Activated T-helper 1 cell treated with anti-CD3 and anti-CD28 coated beads, Interleukin-12 subunit alpha, Interleukin-12 subunit beta, Interleukin-2, Interleukin-4 antibody, amounts not matched to agents 30 ng/mL and 10 ng/mL and 1 ng/mL, durations not matched to agents 14 hours and 24 hours and 36 hours (primary cell): ENCODE measurements at places on chromosomes 6 and 20. TPM values are rescaled to one million over a fixed set of nuclear protein-coding genes. Genes with fewer than 3 reads are reported as not detected.

Gene EDN3
- total RNA-seq = not detected in 2 replicates

Gene VNN1
- total RNA-seq = not detected in 2 replicates

Gene NR2E1
- not detected in 2 replicates for total RNA-seq

Gene BCAS4
- total RNA-seq = 7.8 and 9.3 TPM in 2 replicates

Gene CFB
- 0.21 TPM in 1 of 2 replicates, not detected in the other for total RNA-seq

Gene C2
- 0.88 and 1.6 TPM in 2 replicates for total RNA-seq

DNA sequence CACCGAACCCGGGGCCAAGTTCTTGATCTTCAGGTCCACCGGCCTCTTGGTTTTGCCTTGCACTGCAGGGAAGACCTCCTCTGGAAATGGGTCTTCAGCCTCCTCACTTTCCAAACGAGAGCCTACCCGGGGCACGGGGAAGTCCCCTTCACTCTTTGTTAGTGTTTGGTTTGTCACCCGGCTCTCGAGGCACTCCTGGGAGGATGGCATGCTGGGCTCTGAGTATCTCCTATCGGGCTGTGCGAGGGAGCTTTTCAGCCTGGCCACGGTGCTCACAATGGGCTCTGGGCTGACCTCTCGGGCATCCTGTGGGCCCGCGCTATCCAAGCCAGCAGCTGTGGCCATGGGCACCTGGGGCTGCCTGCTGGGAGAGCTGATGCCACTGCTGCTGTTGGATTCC is 8.1 kb downstream of the TAGAP start:
- H3K36me3 ChIP-seq = peaks cover 61% of the 10 kb centered on the region
- no peaks in the 10 kb centered on the region for H3K27me3 ChIP-seq
- peaks cover 39% of the 10 kb centered on the region for H3K4me1 ChIP-seq
- DNase-seq = no peak
- H3K27ac ChIP-seq = peak overlapping the region; percentile 44

- no peak overlapping the region for H3K27ac ChIP-seq
- no peaks in the 10 kb centered on the region for H3K36me3 ChIP-seq
- peaks cover 9% of the 10 kb centered on the region for H3K4me1 ChIP-seq
- H3K4me3 ChIP-seq = no peak overlapping the region
- DNase-seq = no peak
These were observed 13.0 kb upstream of the ITCH start for GRCh38 chr20:34350095-34350494.

- no peaks in the 10 kb centered on the region for H3K4me1 ChIP-seq
- DNase-seq = no peak
- no peaks in the 10 kb centered on the region for H3K27me3 ChIP-seq
- no peaks in the 10 kb centered on the region for H3K36me3 ChIP-seq
These were observed 111.1 kb downstream of the FOXC1 start for GRCh38 chr6:1720620-1721322.

- no peak overlapping the region for H3K4me3 ChIP-seq
- H3K27me3 ChIP-seq = no peaks in the 10 kb centered on the region
- no peak for DNase-seq
- no peaks in the 10 kb centered on the region for H3K4me1 ChIP-seq
- no peak overlapping the region for H3K27ac ChIP-seq
- H3K36me3 ChIP-seq = no peaks in the 10 kb centered on the region
These were observed 280.6 kb downstream of the LAMA2 start for GRCh38 chr6:129163551-129163950.

- H3K27me3 ChIP-seq = no peaks in the 10 kb centered on the region
- peak overlapping the region; percentile 80 for H3K4me3 ChIP-seq
- peak overlapping the region; percentile 92 for H3K27ac ChIP-seq
These were observed 232.0 kb upstream of the TAB2 start for GRCh38 chr6:149085557-149085938.

DNA sequence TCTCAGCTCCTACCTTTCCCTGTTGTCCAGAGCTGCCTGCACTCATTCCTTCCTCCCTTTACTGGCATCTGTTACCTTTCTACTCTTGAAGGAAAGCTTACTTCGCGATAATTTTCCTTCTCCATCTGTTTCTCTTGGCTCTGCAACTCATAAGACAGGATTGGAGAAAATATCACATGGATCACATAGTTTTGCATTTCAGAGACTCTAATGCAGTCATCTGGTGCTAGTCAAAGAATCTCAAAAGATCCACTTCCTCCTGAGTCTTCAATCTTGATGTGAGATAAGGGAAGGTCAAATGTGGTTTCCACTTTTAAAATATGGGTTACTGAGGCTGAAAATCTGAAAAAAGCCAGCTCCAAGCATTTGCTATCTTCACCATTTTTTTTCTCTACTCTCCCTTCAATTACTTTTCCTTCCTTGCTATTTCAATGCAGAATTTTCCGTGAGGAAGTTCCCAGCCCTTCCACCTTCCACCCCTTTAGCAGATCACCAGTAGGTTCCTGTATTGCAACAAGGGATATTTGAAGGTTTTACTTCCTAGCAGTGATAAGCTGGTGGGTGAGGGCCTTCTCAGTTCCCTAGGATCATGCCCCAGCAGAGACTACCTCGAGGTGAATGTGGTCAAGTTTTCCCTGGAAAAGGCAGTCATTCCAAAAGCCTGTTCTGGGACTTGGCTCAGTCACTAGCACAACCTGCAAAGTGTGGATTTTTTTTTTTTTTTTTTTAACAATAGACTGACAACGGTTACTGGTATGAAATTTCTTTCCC is 62.8 kb upstream of the LRRC1 start:
- no peak for DNase-seq
- H3K27me3 ChIP-seq = peaks cover 4% of the 10 kb centered on the region
- peaks cover 50% of the 10 kb centered on the region for H3K4me1 ChIP-seq
- no peaks in the 10 kb centered on the region for H3K36me3 ChIP-seq

DNA sequence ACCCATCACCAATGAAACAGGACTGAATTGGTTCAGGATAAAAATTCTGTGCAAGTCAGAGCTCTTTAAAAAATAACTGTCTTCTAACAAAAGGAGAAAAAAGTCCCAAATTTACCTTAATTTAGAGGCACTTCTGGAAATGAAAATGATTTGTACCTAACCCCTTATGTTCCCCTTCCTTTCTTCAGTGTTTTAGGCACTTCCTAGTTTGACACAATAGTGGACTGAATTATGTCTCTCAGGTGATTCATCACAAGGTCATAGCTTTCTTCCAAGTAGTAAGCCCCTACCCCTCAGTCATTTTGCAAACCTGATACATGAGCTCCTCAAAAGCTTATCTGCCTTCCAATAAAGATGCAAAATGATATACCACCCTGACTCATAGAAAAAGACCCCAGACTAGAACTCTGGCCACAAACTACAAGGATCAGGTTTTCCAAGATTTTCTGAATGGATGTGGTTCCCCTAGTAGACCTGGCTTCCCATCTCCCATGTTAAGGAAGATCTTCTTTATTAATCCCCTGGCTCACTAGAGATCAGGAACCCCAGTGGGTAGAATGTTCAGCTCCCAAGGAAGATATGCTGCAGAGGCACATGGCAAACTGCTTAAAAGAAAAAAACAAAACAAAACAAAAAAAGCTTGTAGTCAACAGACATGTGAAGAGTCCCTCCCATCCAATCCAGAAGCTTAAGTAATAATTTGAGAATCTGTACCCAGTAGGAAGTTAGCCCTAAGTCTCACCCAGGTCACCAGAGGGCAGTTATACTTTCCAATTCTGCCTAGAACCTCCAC is 3.6 kb downstream of the PPP1R10 start:
- H3K36me3 ChIP-seq = peaks cover 74% of the 10 kb centered on the region
- peaks cover 6% of the 10 kb centered on the region for H3K27me3 ChIP-seq
- H3K4me3 ChIP-seq = peak overlapping the region; percentile 82

DNA sequence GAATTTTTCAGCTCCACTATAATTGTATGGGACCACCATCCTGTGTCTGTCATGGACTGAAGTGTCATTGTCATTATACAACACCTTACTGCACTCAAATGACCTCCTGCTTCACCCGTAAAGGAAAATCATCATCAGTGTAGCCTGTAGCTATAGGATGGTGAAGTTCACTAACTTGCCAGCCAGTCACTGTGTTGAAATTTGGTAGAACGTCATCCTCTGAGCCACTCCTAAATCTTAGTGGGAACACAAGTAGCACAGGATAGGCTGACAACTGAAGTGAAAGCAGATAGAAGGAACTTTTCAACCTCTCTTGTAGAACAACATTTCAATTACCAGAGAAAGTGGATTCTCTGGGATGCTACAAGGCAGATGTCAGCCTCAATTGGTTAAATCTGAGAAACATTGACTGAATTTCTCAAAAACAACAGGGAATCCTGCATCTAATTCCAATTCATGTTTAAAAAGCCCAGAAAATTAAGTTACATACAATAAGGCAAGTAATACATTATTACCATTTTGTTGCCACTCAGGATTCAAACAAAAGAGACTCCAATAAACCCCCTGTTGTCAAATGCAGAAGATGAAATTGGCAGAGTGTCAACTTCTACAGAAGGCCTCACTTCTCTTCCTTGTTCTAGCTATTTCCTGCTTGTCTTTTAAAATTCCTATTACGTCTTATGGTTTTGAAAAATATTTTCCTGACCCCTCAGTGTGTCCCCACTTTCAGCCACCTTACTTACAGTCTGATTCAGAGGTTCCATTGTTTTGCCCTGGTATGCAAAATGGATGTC is 647.9 kb upstream of the AGPAT4 start:
- H3K36me3 ChIP-seq = no peaks in the 10 kb centered on the region
- no peaks in the 10 kb centered on the region for H3K4me1 ChIP-seq
- H3K4me3 ChIP-seq = no peak overlapping the region
- H3K27me3 ChIP-seq = no peaks in the 10 kb centered on the region

DNA sequence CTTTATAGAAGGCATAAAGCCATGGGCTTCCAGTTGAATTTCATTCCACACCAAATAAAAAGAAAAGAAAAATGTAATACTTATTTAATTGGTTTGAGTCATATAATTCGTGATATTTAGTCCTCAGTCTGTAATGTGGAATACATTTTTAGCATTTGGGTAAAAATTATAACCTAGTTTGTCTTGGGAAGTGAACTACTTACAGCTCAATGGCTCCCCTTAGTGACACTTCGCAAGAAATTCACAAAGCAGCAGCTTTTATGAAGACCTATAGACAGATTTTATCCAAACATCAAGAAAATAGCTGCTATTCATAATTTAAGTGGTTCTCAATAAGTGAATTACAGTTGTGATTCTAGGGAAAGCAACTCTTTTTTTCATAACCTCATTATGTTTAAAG is 72.1 kb downstream of the RSPO3 start:
- H3K36me3 ChIP-seq = no peaks in the 10 kb centered on the region
- H3K4me1 ChIP-seq = no peaks in the 10 kb centered on the region
- H3K27ac ChIP-seq = no peak overlapping the region

- DNase-seq = no peak
- H3K36me3 ChIP-seq = peaks cover 2% of the 10 kb centered on the region
- peak overlapping the region; percentile 72 for H3K27ac ChIP-seq
- H3K4me3 ChIP-seq = peak overlapping the region; percentile 86
These were observed 780 bp upstream of the KIAA0319 start for GRCh38 chr6:24646771-24647170.

DNA sequence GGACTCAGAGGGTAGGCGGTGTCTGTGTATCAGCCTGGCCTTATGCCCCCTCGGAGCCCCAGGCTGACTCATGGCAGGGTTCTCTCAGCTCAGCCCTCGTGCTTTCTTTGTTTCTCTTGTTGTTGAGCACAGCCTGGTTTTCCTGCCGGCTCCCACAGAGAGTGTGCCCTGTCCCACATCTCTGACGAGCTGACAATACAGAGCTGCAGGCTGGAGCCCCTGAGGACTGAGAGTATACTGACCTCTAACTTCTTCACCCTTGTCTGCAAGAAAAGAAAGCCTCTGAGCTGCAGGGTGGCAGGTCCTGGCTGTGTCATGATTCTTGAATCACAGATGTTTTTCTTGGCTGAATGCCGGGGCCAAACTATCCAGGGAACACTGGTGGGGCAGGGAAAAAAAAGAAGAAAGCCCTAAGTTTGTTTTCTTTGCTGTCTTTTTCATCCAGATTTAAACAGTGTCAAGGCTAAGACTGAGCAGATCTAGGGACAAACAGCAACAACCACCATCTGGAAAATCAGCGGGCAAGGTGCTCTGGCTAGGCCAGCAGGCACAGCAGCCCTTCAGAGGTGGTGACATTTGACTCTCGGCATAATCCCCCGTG is 63.3 kb upstream of the ZNF133 start:
- peaks cover 7% of the 10 kb centered on the region for H3K27me3 ChIP-seq
- H3K4me3 ChIP-seq = no peak overlapping the region
- no peak for DNase-seq
- no peak overlapping the region for H3K27ac ChIP-seq
- no peaks in the 10 kb centered on the region for H3K36me3 ChIP-seq

GRCh38 chr6:104527761-104528415 is 331.8 kb downstream of the HACE1 start:
- no peak for DNase-seq
- H3K36me3 ChIP-seq = no peaks in the 10 kb centered on the region
- H3K27me3 ChIP-seq = peaks cover 10% of the 10 kb centered on the region
- H3K4me3 ChIP-seq = no peak overlapping the region
- no peak overlapping the region for H3K27ac ChIP-seq
- peaks cover 7% of the 10 kb centered on the region for H3K4me1 ChIP-seq

DNA sequence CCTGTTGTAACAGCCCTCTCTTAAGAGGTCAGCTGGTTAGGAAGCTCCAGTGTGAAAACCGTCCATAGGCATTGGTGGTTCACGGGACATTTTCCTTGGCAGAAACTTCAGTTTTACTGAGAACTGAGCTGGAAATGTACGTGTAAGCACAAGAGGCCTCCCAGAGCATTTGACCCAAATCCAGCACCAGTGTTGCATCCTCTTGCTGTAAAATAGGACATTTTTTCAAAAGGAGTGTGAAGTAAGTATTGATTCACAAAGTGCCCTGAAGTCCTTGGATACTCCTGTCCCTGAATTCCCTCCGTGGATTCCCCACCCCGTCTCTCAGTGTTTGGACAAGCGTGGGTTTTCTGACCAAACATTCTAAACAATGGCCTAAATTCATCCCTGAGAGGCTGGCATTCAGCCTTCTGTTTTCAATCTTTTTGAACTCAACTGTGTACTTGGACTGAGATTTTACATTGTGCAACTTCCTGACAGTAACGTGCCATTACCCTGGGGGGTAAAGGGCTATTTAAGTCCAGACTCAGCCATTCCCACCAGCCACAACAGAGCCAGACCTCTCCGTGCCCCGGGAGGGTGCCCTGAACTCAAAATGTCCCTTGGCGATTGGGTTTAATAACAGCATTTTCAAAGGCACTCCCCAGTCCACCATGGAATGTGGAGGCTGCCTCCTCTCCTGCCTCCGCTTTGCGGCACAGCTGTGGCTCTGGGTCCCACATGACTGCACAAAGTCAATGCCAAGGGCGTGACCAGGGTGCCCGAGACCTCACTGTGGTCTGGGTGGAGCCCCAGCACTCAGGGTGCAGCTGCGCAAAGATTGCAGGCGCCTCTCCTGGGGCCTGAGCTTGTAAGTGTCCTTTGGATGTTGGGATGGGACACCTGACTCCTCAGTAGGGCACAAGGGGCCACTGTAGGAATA is 92.7 kb upstream of the AFDN start:
- no peaks in the 10 kb centered on the region for H3K36me3 ChIP-seq
- H3K27ac ChIP-seq = no peak overlapping the region
- H3K4me1 ChIP-seq = no peaks in the 10 kb centered on the region
- no peak overlapping the region for H3K4me3 ChIP-seq
